ENCODE measurements at places on chromosomes 2 and 18.

DNA sequence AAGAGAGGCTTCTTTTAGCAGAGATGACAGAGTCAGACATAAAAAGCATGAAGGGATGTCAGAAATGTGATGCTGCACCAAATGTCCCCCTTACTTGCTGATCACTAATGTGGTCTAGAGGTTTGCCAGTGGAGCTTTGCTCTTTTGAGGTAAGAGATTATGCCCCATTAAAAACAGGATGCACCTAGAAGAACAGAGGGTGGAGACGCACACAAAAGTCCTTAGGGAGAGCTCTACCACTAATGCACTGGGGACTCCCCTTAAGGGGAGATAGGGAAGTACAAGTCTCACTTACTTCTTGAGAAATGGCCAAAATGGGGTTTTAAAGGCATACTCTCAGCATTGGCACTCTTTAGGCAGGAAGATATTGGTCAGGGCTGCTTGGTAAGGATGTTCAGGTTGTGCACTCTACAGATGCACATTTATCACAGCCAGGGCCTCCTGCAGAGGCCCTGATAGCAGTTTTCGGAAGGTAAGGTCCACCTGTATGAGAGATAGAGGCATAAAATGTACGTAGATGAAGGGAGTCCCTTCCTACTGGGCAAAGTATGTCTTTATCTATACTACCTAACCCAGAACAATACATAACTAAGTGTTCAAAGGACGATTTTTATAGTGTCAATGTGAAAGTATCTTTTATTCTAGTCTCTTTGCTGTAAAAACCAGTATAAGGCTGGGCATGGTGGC, 17.0 kb upstream of the SCYGR1 start:
- no peak for DNase-seq

DNA sequence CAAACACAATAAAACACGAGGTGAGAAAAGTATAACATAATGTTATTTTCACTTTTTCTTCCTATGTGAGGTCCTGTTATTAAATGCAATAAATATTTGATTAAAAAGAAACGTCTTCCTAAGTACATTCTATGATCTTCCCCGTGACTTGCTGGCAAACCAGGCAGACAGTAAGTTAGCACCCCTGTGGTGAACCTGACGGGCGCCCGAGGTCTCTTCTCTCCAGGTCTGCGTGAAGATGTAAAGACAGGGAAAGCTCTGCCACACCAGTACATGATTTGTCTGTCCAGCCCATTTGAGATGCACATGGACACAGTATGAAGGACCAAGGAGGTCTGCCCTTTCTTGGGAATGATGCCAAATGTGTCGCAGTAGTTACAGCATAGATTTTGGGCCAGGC, 57.6 kb downstream of the PTH2R start:
- no peak for DNase-seq

- DNase-seq: no peak
Observed at GRCh38 chr2:10486091-10486490, 38.0 kb upstream of the ODC1 start.

- no peak for DNase-seq
Observed at GRCh38 chr18:6493194-6493593, 78.5 kb upstream of the L3MBTL4 start.

GRCh38 chr2:152099367-152100050, 665 bp upstream of the CACNB4 start:
- no peak for DNase-seq

DNA sequence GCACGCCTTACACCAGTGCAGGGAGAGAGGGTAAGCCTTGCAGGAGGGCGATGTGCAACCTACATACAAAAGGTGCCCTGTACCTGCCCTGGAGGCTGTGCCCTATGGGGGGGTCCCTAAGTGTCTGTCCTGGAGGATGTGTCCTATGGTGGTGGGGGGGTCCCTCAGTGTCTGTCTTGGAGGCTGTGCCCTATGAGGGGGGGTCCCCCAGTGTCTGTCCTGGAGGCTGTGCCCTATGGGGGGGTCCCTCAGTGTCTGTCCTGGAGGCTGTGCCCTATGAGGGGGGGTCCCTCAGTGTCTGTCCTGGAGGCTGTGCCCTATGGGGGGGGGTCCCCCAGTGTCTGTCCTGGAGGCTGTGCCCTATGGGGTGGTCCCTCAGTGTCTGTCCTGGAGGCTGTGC, 216.6 kb downstream of the HDAC4 start:
- no peak for DNase-seq

DNA sequence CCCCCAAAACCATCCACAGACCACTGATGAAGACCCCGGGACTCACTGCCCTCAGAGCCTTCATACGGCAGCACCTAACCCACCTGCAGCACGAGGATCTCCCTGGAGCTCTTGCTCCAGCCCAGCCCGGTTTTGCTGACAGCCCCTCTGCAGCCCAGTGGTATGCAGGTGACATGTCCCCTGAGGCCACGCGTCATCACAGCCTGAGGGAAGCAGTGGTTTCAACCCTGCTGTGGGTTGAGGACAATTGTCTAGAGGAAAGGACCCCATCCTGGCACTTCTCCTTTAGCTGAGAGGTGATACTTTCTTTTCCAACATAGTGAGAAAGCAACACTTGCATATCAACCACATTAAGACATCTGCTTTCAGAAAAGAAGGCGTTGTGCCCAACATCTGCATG, 134.0 kb downstream of the SEPTIN10 start:
- no peak for DNase-seq

GRCh38 chr2:211900518-211900917, 638.1 kb downstream of the ERBB4 start:
- DNase-seq: no peak

GRCh38 chr2:8984157-8984556, 19.3 kb downstream of the MBOAT2 start:
- DNase-seq: no peak

- DNase-seq: no peak
Observed at GRCh38 chr2:215949991-215950404, 63.4 kb downstream of the MREG start.

DNA sequence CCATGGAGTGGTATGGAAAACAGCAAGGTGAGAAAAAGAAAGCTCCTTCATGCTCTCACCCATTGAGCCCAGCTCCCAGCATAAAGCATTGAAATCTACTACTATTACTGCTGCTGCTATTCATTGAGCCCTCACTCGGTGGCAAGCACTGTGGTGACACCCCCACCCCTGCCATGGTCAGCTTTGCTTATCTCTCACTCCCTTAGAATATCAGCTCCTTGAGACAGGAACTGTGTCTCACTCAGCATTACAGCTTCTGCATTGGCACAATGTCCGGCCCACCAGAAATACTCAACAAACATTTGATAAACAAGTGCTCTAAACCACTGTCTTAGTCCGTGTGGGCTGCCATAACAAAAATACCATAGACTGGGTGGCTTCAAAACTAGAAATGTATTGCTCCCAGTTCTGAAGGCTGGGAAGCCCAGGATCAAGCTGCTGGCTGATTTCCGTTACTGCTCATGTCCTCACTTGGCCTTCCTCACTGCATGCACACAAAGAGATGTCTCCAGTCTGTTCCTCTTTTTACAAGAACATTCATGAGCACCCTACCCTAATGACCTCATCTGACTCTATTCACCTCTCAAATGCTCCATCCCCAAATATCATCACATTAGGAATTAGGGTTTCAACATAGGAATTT, 116.3 kb downstream of the ZBTB7C start:
- DNase-seq: no peak

GRCh38 chr2:208182835-208183234, 7.0 kb downstream of the C2orf80 start:
- no peak for DNase-seq

- no peak for DNase-seq
Observed at GRCh38 chr2:173400760-173401159, 46.1 kb downstream of the CDCA7 start.

Data from activated CD4-positive, alpha-beta T cell treated with anti-CD3 and anti-CD28 coated beads for 1 hour (primary cell).